ENCODE measurements at places on chromosomes 11 and 22. TPM values are rescaled to one million over a fixed set of nuclear protein-coding genes. Genes with fewer than 3 reads are reported as not detected.

DNA sequence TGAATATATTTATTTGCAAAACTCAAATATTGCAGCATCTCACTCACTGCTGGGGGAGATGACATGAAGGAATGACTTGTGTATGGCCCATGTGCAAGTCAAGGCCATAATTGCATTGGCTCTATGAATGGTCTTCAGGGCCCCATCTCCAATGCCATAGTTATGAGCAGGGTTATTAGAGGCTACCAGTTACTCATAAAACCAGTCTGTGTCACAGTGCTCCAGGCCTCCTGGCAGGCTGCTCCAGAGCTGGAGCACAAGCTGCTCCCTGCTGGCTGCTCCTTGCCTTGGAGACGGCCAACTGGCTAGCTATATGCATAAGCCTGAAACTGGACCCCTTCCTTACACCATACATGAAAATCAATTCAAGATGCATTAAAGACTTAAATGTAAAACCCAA lies 145.7 kb downstream of the TRPC6 start:
- no peak for DNase-seq
- H3K4me3 ChIP-seq: no peak overlapping the region
- H3K4me1 ChIP-seq: no peaks in the 10 kb centered on the region
- H3K36me3 ChIP-seq: no peaks in the 10 kb centered on the region

The ACRV1 gene
- polyA plus RNA-seq: not detected

The PLAAT5 gene
- polyA plus RNA-seq: 1.5 TPM

The CTSW gene
- polyA plus RNA-seq: 2,928 TPM

GRCh38 chr11:69641681-69642548 lies 959 bp downstream of the CCND1 start:
- H3K36me3 ChIP-seq: no peaks in the 10 kb centered on the region
- H3K4me3 ChIP-seq: peak overlapping the region; percentile 85
- no peak for DNase-seq
- no peak overlapping the region for H3K27ac ChIP-seq
- peaks cover 18% of the 10 kb centered on the region for H3K4me1 ChIP-seq

The FOXRED1 gene
- polyA plus RNA-seq: 37.0 TPM

DNA sequence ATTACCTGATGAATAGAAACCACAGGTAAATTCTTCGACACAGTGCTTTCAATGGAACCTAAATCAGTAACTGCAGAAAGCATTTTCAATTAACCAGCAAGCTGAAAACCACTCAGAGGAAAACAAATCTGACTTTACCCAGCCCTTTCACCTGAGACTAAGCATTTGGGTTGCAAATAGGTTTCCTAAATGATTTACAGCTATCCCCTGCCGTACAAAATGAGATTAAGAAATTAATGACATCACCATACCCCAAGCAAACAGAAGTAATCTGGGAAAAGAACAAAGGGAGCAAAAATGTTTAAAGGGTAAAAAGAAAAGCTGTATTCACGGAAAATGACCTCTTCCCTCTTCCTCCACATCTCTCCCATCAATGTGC lies 584 bp downstream of the NOX4 start:
- peaks cover 3% of the 10 kb centered on the region for H3K36me3 ChIP-seq
- H3K27me3 ChIP-seq: peaks cover 3% of the 10 kb centered on the region
- H3K27ac ChIP-seq: no peak overlapping the region
- no peak for DNase-seq

- H3K4me3 ChIP-seq: peak overlapping the region; percentile 74
- peak overlapping the region; percentile 80 for H3K27ac ChIP-seq
- no peaks in the 10 kb centered on the region for H3K36me3 ChIP-seq
- H3K27me3 ChIP-seq: no peaks in the 10 kb centered on the region
- DNase-seq: peak; percentile 60
- peaks cover 34% of the 10 kb centered on the region for H3K4me1 ChIP-seq
These were observed 55.1 kb downstream of the RTN4R start for GRCh38 chr22:20212754-20213699.

The NCF4 gene
- polyA plus RNA-seq: 3.1 TPM

DNA sequence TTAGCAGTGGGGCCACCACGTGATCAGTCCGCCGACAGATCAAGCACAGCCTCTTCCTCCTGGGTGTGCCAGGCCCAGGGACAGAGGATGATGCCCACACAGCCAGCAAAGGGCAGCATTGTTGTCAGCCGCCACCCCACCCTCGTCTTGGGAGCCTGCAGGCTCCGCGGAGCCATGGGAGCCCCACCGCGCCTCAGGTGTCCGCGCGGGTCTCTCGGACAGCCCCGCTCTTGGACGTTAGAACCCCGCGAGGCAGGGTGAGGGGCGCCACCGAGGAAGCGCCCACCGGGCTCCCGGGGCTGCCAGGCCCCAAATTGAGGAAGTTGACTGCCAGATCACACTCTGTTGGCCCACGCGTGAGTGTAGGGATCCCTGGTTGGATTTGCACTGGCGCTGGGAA lies 83.9 kb upstream of the MS4A8 start:
- no peaks in the 10 kb centered on the region for H3K4me1 ChIP-seq
- no peaks in the 10 kb centered on the region for H3K27me3 ChIP-seq
- H3K36me3 ChIP-seq: no peaks in the 10 kb centered on the region
- no peak for DNase-seq
- H3K27ac ChIP-seq: no peak overlapping the region

DNA sequence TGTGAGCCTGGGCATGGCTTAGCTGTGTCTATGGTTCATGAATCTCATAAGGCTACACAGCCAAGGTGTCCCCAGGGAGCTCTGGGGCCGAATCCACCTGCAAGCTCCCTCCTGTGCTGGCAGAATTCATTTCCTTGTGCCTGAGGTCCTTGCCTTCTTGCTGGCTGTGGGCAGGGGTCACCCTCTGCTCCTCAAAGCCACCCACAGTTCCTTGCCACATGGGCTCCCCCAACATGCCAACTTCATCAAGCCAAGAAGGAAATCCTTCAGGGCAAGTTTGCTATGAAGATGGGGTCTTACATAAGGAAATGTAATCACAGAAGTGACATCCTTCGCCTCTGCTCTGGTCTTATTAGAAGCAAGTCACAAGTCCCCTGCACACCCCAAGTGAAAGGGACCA lies 24.8 kb downstream of the LARGE1 start:
- peaks cover 3% of the 10 kb centered on the region for H3K27me3 ChIP-seq
- no peak for DNase-seq
- no peaks in the 10 kb centered on the region for H3K36me3 ChIP-seq
- H3K4me1 ChIP-seq: peaks cover under 1% of the 10 kb centered on the region

GRCh38 chr22:28123989-28124766 lies 205.1 kb upstream of the PITPNB start:
- no peak overlapping the region for H3K27ac ChIP-seq
- H3K4me1 ChIP-seq: no peaks in the 10 kb centered on the region
- peaks cover 3% of the 10 kb centered on the region for H3K27me3 ChIP-seq
- DNase-seq: no peak
- no peak overlapping the region for H3K4me3 ChIP-seq
- no peaks in the 10 kb centered on the region for H3K36me3 ChIP-seq

DNA sequence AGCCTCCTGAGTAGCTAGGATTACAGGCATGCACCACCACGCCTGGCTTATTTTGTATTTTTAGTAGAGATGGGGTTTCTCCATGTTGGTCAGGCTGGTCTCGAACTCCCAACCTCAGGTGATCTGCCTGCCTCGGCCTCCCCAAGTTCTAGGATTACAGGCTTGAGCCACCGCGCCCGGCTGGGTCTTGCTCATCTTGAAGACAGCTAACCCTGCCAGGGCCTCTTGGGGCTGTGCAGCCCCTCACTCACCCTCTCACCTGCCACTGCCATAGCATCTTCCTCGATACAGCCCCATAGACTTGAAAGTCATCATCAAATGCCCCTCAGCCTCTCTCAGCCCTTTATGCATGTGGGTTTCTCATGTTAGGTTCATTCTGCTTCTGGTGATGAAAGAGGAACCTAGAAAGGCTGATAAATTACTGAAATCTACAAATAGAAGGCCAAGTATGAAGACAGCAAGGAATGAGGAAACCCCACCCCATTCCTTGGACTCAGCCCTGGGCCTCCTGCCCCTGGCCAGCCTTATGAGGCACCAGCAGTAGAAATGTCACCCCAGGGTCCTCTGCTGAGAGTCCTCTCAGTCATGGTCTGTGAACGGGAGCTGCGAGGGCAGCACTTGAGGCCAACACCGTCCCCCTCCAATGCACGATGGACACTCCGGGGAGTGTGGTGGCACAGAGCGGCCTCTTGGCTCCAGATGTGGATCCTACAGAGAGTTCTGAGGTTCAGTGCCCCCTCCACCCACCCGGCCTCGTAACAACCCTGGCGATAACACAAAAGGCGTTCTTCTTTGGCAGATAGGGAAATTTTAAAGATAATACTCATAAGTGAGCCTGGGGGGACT lies 24.8 kb downstream of the SCGB1A1 start:
- H3K4me1 ChIP-seq: peaks cover 10% of the 10 kb centered on the region
- H3K36me3 ChIP-seq: peaks cover 18% of the 10 kb centered on the region
- DNase-seq: no peak
- peak overlapping the region; percentile 68 for H3K4me3 ChIP-seq
- no peak overlapping the region for H3K27ac ChIP-seq
- H3K27me3 ChIP-seq: peaks cover 19% of the 10 kb centered on the region

- H3K27me3 ChIP-seq: peaks cover 11% of the 10 kb centered on the region
- no peak for DNase-seq
- H3K4me3 ChIP-seq: no peak overlapping the region
- peaks cover 4% of the 10 kb centered on the region for H3K4me1 ChIP-seq
- H3K36me3 ChIP-seq: no peaks in the 10 kb centered on the region
- H3K27ac ChIP-seq: no peak overlapping the region
These were observed 13.0 kb upstream of the BCL9L start for GRCh38 chr11:118938491-118939403.
